ENCODE measurements at places on chromosomes 7 and 10.

- DNase-seq = no peak
These were observed 23.4 kb upstream of the GRB10 start for GRCh38 chr7:50806143-50806542.

GRCh38 chr10:129446183-129446581 lies 20.9 kb upstream of the MGMT start:
- DNase-seq = no peak

GRCh38 chr7:130490888-130491804 lies 739 bp upstream of the MEST start:
- no peak for DNase-seq

GRCh38 chr7:128407233-128407589 lies 2.6 kb downstream of the IMPDH1 start:
- DNase-seq = no peak

- no peak for DNase-seq
These were observed 15.6 kb downstream of the TRDMT1 start for GRCh38 chr10:17185873-17186272.

- no peak for DNase-seq
These were observed 13.1 kb downstream of the ZNF485 start for GRCh38 chr10:43619368-43619767.

DNA sequence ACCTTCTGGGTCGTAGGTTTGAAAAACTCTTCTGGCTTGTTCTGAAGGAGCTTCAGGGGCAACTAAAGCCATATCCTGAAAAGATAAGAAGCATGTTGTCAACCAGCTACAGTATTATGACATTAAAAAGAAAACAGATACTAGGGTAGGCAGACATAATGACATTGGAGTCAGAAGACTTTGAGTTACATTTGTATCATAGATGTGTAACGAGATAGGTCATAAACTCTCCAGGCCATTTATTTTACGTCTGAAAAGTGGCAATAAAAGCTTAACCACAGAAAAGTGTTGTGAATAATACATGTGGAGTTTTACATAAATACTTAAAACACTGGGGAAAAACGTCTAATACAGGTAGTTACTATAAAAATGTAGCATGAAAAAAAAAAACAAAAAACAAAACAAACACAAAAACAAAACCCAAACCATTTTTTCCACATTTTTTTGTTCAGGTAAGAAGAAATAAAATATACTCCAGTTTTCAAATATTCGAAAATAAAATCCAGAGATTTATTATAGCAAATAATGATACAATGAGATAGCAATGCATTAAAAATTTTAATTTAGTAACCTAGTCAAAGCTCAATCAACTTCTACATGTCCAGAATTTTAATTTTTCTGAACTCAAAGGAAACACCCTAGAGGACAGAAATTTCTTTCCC lies 64.1 kb downstream of the MINDY3 start:
- DNase-seq = no peak

GRCh38 chr10:4121502-4122380 lies 336.7 kb upstream of the KLF6 start:
- DNase-seq = no peak

GRCh38 chr10:94279835-94280709 lies 82.7 kb downstream of the NOC3L start:
- peak; percentile 4 for DNase-seq

DNA sequence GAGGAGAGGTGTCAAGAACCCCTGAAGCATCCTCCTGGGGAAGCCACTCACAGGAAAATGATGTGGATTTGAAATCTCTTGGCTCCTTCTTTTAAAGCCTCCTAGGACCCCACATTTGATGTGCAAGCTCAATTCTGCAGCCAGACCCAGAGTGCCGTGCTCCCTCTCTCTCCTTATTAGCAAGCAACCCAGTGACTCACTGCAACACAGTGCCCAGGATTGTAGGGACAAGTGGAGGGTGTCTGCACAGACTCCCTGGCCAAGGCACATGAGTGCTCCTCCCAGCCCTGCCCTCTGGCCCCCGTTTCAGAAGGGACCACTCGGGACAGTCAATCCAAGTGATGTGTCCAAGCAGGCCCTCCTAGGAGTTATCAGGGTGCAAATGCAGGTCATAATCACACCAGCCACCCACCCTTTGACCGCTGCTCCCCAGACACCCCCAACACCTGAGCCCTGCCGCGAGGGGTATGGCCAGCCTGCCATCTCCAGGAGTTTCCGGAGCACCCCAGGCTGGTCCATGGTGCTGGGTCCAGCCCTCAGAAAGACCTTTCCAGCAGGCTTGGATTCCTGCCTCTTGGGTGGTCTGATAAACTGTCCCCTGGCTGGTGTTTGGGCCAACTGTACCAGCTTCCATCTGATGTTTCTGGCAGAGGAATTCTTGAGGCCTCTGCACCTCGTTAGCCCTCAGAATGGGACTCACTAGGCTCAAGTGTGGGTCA lies 54.5 kb upstream of the CXCL12 start:
- DNase-seq = no peak

- no peak for DNase-seq
These were observed 61.7 kb downstream of the FAM107B start for GRCh38 chr10:14712991-14713424.

GRCh38 chr7:123774496-123774895 lies 25.7 kb upstream of the WASL start:
- no peak for DNase-seq

- DNase-seq = no peak
These were observed 982.8 kb upstream of the SORCS1 start for GRCh38 chr10:108147346-108147745.

- DNase-seq = no peak
These were observed 5.5 kb downstream of the CCDC186 start for GRCh38 chr10:114168450-114169009.

GRCh38 chr10:86064219-86064618 lies 302.4 kb downstream of the GRID1 start:
- no peak for DNase-seq

DNA sequence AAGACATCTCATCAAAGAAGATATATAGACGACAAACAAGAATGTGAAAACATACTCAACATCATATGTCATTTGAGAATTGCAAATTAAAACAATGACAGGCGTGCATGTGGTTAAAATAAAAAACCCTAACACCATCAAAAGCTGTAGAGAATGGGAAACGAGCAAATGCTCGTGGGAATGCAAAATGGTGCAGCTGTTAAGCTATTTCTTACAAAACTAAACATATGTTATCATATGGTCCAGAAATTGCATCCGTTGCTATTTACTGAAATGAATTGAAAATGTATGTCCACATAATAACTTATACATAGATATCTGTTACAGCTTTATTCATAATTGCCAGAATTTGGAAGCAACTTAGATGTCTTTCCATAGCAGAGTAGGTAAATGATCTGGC lies 574.4 kb downstream of the TNS3 start:
- no peak for DNase-seq

GRCh38 chr7:74412603-74413002 lies 41.1 kb upstream of the GTF2IRD1 start:
- no peak for DNase-seq

- no peak for DNase-seq
These were observed 305.5 kb downstream of the DNAJB9 start for GRCh38 chr7:108875139-108875538.

- no peak for DNase-seq
These were observed 44.8 kb upstream of the CUX1 start for GRCh38 chr7:101772508-101773211.
